ENCODE measurements at places on chromosomes 12 and 14.

DNA sequence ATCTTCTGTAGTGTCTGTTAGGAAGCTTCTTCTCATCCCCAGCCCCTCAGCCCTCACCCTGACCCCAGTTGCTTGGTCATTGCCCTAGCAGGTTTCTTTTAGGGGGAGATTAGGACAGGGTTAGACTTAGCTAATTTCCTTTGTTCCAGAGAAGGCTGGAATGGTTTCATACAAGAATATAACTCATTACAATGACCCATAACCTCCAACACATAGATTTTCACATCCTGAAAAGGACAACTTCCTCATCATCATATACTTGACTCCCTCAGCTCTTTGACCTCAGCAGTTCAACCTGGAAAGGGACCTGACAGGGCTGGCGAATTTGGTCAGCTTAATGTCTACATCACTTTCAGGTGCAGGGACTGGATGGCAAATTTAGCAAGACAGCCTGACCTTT, 8.0 kb upstream of the BHLHE41 start:
- no peak for DNase-seq

DNA sequence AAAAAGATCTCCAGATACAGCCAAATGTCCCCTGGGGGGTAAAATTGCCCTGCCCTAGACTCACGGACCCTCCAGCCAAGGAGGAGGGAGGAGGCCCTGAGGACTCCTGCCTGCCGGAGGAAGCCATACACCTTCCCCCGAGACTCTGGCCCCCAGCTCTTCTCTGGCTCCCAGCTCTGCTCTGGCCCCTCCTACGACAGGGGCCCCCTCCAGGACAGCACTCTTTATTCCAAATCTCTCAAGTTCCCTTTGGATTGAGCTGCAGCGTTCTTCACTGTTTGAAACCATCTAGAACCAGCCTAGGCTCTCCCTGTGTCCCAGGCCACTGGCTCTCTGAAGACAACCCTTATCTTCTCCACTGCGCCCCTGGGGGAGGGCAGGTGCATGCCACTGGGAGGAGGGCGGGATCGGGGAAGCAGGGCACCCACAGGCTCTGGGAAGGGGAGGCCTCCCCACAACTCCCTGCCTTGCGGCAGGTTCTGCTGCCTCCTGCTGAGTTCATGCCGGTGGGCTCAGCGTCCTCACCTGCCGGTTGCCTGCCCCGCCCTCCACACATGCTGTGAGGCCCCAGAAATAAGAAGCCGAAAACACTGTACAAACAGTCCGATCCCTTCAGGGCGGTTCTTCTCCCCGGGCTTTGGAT, 112.7 kb downstream of the DICER1 start:
- no peak for DNase-seq

DNA sequence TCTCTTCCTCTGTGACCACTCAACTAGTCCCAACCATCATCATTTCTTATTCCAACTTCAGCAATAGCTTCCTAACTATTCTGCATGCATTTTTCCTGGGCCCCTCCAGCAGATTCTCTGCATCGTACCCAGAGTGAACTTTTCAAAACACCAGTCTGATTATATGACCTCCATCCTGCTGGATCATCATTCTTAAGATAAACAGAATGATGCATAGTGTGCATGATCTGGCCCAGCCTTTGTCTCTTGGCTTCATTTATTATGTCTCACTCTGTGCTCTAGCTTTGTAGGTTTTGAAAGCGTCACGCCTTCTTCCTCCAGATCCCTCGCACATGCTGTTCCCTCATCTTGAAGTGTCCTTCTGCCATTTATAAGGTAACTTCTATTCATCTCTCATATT, 46.3 kb upstream of the SLC38A4 start:
- DNase-seq, result no peak

- DNase-seq, result no peak
Measured at GRCh38 chr14:25843481-25844470, 754.1 kb downstream of the NOVA1 start.

DNA sequence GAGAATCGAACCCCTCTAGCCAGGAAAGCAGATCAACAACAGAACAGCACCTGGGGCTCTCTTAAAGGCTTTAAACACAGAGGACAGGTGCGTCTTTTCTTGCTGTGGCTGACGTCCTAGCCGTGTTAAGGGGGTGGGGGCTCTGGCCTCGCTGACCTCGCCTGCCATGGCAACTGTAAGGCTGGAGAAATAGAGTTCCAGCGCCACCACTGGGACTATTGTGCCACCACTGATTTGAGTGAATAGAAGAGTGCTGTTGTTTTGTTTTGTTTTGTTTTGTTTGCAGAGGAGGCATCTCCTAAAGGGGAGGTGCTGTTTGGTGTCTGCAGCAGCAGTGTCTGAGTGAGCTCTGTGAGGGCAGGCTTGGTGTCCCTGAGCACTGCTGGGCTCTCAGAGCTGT, 34.2 kb upstream of the PRMT8 start:
- DNase-seq, result no peak

DNA sequence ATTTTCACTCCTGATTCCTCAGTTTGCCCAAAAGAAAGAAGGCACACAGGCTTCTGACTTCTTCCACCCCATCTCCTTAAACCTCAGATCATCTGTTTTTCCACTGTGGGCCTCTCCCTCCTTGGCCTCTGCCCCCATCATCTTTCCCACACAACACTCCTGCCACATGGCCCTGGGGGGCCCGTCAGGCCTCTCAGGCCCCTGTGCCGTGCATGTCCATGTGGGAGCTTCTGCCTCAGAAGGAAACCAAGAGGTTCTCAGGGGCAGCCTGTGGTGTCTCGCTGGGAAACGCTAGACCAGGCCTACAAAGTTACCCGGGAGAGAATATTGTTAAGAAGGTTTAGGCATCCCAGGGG, 8.0 kb downstream of the KLHL33 start:
- DNase-seq, result no peak

DNA sequence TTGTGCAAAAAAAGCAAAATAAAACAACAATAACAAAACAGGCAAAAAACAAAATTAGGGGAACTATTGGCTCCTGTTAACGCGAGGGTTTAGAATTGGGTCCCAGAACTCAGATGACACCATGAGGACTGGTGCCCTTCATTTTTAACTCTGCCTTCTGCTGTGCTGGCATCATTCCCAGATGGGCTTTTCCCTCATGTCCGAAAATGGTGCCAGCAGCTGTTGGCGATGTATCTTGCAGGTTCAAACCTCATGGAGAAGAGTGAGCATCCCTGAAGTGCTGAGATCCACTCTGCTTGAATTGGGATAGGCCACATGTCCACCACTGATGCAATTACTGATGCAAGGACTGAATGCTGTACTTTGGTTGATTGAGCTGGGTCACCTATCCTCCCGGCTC, 61.1 kb downstream of the MYRFL start:
- no peak for DNase-seq

DNA sequence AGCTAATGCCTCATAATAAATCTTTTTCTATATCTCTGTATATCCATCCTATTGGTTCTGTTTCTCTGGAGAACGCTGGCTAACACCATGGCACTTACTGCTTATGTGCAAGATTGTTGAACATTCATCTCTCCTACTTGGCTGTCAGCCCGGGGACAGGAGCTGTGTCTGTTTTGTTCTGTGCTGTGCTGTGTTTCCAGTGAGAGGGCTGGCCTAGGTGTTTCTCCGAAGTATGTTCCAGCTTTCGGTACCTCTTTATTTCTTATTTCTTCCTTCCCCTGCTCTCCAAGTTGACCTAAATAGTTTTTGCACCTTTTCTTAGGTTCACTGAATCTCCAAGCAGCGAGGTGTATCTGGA, 18.8 kb upstream of the NR4A1 start:
- no peak for DNase-seq

DNA sequence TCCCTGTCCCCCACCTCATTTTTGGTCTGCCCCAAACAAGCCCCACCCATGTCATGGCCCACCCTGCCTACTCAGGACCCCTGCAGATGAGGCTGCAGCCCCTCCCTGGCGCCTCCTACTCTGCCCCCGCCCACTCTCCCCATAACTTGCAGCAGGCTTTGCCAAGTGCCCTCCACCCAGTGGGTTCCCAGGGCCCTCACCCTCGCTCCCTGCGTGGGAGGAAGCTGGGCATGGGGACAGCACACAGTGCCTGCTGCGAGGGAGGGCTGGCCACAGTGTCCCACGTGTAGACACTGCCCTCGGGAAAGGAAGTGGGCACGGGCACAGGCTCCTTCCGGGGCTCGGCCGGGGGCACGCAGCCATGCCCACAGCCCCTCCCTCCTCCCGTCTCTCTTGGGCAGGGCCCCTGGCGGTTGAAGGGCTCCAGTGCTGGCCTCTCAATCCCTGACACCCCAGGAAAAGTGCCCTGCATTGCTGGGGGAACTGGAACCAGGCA, 9.4 kb downstream of the AKT1 start:
- no peak for DNase-seq

DNA sequence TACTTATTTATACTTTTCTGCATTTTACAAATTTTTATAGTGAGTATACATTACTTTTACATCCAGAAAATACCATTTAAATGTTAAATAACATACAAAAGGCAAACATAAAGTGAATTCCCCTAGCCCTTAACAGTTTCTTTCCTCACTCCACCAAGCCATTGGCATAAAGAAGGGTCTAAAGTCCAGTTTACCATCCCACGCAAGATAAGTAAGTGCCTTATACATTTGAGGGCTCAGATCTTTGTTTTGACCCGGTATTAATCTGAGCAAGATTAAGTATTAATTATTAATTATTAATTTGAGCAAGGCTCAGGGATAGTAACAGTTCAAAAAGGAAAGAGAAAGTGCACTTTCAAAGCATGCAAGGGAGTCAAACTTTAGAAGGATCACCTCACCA, 182.9 kb downstream of the DICER1 start:
- no peak for DNase-seq

GRCh38 chr14:46377305-46377704, 274.3 kb downstream of the RPL10L start:
- no peak for DNase-seq

DNA sequence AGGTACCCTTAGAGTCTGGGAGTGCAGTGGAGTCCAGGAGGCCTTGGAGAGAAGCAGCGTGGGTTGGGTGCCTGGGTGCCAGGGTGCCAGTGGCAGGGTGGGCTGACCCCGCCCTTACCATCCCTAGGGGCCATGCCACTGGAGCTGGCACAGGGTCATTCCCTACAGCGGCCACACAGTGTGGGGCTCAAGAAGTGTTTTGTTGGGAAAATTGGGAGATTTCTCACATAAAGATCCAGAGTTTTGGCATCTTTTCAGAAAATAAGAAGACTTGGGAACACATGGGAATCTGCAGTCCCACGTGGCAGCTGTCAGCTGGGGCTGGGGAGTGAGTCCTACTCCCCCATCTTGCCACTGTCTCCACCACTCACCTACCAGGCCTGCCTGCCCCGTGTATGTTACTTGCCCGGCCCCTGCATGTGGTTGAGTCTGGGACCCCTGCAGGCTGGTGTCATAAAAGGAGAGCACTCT, 4.2 kb downstream of the VASH1 start:
- no peak for DNase-seq

- no peak for DNase-seq
Measured at GRCh38 chr12:72285861-72286260, 13.7 kb downstream of the TRHDE start.

- DNase-seq, result no peak
Measured at GRCh38 chr12:28645891-28646290, 455.6 kb downstream of the CCDC91 start.

DNA sequence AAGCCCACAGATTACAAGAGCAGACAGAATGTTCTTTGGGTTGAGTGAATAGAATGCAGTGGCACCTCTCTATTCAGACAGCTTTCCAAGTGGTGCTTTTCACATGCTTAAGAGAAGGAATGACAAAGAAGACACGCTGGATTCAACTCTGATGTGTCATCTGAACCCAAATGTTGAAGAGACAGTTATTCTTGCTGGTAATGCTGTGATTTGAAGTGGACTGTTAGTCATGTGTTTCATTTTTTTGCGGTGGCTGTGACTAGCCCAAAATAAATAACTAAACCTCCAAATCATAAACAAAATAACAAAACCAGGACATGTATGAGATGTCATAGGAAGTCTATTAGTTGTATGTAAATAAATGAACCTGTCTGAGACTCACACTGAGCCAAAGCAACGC, 391.8 kb upstream of the PRICKLE1 start:
- no peak for DNase-seq

- no peak for DNase-seq
Measured at GRCh38 chr14:58215191-58215914, 15.4 kb downstream of the ACTR10 start.

DNA sequence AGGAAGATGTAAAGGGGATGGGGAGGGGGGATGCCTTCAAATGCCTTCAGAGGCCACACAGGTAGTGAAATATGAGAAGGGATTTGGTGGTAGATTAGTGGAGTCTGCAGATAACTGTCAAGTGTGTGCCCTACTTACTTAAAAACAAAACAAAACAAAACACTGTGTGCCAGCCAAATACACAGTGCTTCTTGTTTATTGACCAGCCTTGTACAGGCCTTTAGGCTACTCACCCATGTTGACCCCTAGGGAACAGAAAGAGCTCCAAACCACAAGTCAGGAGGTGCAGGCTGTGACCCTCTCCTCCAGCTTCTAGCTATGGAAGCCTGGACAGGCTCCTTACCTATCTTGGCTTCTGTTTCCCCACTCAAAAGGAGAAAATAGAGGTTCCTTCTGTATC, 562.0 kb downstream of the ETNK1 start:
- no peak for DNase-seq

- DNase-seq, result no peak
Measured at GRCh38 chr12:76020731-76021672, 10.6 kb downstream of the PHLDA1 start.

GRCh38 chr12:54282949-54283593, 2.5 kb downstream of the HNRNPA1 start:
- DNase-seq, result no peak

GRCh38 chr12:3304436-3305165, 186.4 kb upstream of the PRMT8 start:
- DNase-seq, result no peak

DNA sequence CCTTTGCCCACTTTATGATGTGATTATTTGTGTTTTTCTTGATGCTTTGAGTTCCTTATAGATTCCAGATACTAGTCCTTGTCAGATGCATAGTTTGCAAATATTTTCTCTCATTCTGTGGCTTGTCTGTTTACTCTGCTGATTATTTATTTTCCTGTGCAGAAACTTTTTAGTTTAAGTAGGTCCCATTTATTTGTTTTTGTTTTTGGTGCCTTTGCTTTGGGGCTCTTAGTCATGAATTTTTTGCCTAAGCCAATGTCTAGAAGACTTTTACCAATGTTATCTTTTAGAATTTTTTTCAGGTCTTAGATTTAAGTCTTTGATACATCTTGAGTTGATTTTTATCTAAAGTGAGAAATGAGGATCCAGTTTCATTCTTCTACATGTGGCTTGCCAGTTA, 667.3 kb downstream of the SLC16A7 start:
- no peak for DNase-seq

GRCh38 chr12:46523446-46523845, 150.9 kb upstream of the SLC38A2 start:
- DNase-seq, result no peak
